ENCODE measurements at places on chromosomes 11 and 22.

GRCh38 chr11:74780248-74781005, 31.8 kb downstream of the RNF169 start:
- DNase-seq: no peak

GRCh38 chr11:34749666-34750659, 129.1 kb downstream of the EHF start:
- DNase-seq: peak; percentile 87

GRCh38 chr22:19546680-19547079, 22.5 kb upstream of the CLDN5 start:
- no peak for DNase-seq

GRCh38 chr22:37627121-37627520, 12.3 kb upstream of the SH3BP1 start:
- DNase-seq: no peak

GRCh38 chr11:65340226-65340625, 6.6 kb downstream of the DPF2 start:
- DNase-seq: no peak

DNA sequence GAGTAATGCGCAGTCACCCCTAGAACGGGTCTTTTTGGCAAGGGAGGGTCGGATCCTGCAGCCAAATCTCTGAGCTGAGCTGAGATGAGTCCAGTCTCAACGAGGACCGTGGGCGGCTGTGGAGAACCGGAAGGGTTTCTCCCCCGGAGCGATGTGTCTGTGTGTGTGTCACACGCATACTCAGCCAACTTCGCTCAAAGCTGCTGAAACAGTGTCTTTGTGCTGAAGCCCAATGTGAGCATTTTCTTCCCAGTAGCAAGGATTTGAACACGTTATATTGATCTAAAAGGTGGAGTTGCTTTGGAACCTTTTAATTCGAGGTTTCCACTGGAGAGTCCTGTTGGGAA, 1.4 kb upstream of the CELSR1 start:
- DNase-seq: peak; percentile 62

GRCh38 chr11:102332611-102332994, 14.4 kb upstream of the BIRC2 start:
- peak; percentile 19 for DNase-seq

GRCh38 chr22:48357196-48357595, 1470.5 kb downstream of the BRD1 start:
- no peak for DNase-seq

DNA sequence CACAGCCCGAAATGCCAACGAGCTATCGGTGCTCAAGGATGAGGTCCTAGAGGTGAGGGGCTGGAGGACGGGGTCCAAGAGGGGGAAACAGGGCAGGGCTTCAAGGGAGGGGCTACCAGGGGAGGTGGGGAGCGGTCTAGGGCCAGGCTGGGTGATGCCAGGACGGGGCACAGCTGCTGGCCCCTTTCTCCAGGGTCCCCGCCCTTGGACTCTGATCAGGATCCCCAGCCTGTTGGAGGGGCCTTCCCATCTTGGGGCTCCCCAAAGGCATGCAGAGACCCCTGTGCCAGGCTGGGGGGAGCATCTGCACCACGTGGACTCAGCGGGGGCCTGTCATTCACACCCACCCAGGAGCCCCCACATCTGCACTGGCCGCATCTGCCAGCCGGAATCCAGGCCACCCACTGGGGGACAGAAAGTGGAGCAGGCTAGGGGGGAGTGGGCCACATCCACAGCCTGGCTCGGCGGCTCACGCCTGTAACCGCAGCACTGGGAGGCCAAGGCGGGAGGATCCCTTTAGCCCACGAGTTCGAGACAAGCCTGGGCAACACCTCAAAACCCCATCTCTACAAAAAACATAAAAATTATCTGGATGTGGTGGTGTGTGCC, 18.9 kb downstream of the EPS8L2 start:
- no peak for DNase-seq

- no peak for DNase-seq
These were observed 472.2 kb downstream of the SOX6 start for GRCh38 chr11:15884141-15884540.

DNA sequence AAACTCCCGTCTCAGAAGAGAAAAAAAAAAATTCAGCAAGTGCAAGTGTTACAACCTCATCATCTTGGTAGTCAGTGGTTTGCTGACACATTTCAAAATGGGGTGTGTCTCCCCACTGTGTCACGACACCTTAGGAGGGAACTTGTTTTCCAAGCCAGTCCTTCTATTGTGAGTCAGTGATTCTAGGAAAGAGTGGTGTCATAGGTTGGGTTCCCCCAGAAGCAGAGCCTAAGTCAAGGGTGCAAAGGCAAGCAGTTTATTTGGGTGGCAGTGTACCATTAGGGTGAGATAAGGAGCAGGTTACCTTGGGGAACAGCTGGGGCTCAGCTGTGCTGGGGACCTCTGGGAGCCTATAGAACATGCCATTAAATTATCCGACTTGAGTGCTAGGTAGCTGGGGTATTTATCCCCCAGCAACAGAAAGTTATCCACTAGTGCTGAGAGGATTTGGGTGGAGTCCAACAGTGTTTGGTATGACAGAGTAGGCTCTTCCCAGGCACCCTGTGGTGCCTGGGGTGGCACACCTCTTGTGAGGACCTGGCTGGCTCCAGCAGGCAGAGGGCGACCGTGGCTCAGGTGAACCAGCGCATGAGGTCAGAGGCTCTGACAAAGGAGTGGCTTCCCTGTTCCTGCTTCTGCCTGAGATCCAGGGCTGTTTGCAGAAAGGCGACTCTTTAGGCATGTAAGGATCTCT, 41.7 kb downstream of the KIAA1671 start:
- DNase-seq: peak; percentile 97

GRCh38 chr11:86938900-86939880, 16.0 kb downstream of the FZD4 start:
- peak; percentile 58 for DNase-seq

GRCh38 chr11:102573851-102574250, 43.3 kb upstream of the MMP7 start:
- DNase-seq: no peak

GRCh38 chr11:8814209-8814922, 96.6 kb upstream of the AKIP1 start:
- DNase-seq: peak; percentile 49

GRCh38 chr11:121889186-121889585, 226.8 kb downstream of the BLID start:
- DNase-seq: no peak

DNA sequence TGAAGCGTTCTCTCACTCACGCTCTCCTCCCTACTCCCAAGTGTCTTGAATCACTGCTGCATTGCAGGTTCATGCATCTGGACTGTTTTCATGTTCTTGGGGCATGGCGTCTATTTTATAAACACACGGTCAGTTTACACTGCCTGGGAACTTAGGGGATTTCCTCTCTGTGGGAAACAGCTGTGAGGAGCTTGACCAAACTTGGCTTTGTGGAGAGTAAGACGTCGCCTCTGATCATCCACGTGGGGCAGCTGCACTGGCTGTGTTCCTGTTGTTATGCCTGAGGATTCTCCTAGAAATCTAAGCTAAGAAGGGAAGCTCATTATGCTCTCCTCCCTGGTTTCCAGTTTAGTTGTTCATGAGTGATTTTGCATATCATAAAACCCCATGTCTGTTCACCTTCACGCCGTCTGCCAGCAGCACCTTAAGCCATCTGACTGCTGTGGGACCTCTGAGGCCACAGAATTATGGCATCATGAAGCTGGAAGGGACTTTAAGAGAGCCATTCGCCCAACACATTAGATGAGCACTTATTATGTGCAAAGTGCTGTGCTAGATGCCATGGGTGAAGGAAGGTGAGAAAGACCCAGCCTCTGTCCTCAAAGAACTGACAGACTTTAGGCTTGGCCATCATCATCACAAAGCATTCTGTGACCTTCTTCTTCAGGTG, 38.8 kb upstream of the POU2AF1 start:
- no peak for DNase-seq

DNA sequence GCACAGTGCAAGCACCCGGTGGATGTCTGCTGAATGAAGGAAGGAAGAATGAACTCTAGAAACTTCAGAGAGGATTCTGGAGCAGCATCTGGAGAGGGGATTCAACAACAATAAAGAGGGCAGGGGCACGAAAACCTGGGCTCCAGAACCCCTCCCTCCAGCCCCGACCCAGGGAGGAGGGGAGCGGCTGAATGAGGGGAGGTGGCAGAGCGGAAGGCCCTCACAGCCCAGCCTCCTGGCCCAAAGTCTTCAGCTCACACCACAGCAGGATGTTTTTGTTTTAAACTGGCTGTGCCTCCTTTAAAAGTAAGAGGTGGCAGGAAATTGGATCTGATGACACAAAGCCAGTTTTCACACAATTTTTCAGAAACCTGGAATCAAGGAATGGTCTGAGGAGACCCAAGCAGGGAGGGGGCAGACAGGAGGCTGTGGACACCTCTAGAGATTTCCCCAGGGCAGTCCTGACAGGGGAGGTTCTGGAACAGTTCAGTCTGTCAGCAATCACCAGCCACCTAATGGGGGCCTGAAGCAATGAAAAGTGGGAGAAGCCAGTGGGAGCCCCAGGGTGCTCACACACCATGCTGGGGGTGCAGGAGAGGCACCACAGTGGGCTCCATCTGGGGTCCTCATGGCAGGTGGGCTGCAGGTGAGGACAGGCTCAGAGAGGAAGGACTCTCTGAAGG, 44.4 kb upstream of the TCF20 start:
- no peak for DNase-seq

DNA sequence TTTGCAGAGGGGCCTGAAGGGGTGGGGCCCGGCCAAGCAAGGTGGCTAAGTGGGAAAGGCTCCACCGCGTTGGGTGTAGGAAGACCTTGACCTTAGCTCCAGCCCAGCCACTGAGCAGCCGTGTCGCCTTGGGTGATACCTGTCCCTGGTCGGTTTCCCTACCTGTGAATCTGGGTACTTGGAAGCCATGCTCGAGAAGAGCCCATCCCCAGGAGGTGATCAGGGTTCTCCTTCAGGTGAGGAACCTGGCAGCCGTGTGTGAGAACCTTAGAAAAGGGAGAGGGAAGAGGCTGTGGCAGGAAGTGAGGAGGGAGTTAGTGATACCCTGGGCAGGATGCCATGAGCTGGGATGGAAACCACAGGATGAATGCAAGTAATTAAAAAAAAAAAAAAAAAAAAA, 21.6 kb downstream of the PPARA start:
- DNase-seq: peak; percentile 73

Data from PC-9 (cell line).